ENCODE measurements at places on chromosomes 3 and 15.

GRCh38 chr3:9810433-9810770 lies 340 bp downstream of the TTLL3 start:
- DNase-seq: no peak

GRCh38 chr3:42190701-42191442 lies 75.1 kb downstream of the CCK start:
- peak; percentile 36 for DNase-seq

GRCh38 chr3:138781012-138781470 lies 53.7 kb downstream of the PIK3CB start:
- DNase-seq: peak; percentile 5

DNA sequence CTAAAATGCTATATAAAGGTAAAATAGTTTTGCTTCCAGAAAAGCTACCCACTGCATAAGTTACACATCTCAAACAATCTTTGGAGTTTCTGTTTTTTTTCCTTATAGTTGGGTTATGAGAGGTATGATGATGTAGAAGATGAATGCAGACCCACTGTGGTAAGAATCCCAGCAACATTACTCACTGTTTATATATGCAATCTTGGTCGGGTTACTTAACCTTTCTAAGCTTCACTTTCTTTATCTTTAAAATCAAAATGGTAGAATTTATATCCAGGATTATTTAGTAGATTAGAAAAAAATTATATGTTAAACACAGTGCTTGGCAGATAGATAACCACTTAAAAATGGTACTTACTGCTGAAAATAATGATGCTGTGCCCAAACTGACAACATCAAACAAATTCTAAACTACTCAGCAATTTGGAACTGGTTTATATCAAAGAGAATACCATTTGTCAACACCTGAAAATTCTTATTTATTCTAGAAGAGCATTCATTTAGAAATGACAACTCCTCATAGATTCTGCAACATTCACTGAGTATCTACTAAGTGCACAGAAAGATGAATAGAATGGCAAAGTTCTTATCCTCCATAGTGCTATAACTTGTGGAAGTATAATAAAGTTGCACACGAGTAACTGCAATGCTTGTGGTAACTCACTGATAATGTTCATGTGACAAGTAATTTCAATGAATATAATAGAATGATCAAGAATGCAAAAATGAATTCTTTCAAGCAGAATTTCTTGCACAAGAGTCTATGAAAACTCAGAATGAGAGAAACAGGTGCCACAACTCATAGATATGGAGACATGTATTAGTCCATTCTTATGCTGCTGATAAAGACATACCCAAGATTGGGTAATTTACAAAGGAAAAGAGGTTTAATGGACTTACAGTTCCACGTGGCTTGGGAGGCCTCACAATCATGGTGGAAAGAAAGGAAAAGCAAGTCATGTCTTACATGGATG lies 129.0 kb upstream of the SLC7A14 start:
- DNase-seq: no peak

- no peak for DNase-seq
These were observed 104.9 kb upstream of the ZBED2 start for GRCh38 chr3:111700054-111700453.

- DNase-seq: no peak
These were observed 43.7 kb downstream of the MAGI1 start for GRCh38 chr3:65995030-65995429.

- no peak for DNase-seq
These were observed 41.7 kb downstream of the ARIH1 start for GRCh38 chr15:72515591-72516389.

Measured in KG1 (cell line).